Activated B cell treated with CpG ODN at 0.5 μM for 24 hours (primary cell): ENCODE measurements at places on chromosomes 11 and 22.

- no peak for DNase-seq
These were observed 1.9 kb downstream of the MS4A10 start for GRCh38 chr11:60786811-60787567.

DNA sequence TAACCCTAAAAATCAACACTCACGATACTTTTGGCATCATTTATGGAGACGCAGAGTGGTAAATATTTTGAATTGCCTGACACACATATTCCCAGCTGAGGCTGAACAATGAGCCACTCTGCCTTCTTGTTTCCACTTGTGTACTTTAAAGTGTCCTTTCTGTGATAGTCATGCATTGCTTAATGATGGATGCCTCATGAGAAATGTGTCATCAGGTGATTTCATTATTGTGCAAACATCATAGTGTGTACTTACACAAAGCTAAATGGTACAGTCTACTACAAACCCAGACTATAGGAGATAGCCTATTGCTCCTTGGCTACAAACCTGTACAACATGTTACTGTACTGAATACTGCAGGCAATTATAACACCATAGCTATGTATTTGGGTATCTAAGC lies 44.2 kb downstream of the MRE11 start:
- DNase-seq = no peak

GRCh38 chr11:43578346-43579170 lies 102.0 kb upstream of the HSD17B12 start:
- no peak for DNase-seq

- no peak for DNase-seq
These were observed 15.9 kb downstream of the KCNQ1 start for GRCh38 chr11:2460540-2461252.

GRCh38 chr22:25970999-25971811 lies 198.1 kb upstream of the SEZ6L start:
- no peak for DNase-seq

GRCh38 chr22:31083923-31084810 lies 3.0 kb downstream of the SMTN start:
- DNase-seq = no peak

DNA sequence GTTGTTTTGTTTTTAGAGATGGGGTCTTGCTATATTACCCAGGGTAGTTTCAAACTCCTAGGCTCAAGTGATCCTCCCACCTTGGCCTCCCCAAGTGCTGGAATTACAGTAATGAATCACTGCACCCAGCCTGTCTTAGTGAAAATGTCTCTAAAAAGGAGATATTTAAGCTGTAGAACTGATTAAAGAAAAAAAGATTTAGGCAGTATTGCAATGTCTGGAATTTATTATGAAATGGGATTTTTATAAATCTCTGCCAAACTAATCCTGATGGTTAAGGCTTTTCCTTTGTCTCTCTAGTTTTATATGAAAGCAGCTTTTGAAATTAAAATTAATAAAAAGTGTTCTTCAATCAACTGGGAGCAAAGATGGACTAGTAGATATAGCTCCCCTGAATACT lies 2.1 kb downstream of the PLAAT3 start:
- DNase-seq = no peak

GRCh38 chr11:35116245-35116644 lies 22.7 kb upstream of the CD44 start:
- DNase-seq = no peak

GRCh38 chr22:36391638-36392037 lies 3.9 kb upstream of the MYH9 start:
- DNase-seq = no peak

- DNase-seq = no peak
These were observed 12.2 kb upstream of the NNMT start for GRCh38 chr11:114284021-114284420.

GRCh38 chr11:60098508-60098907 lies 10.0 kb downstream of the MS4A2 start:
- no peak for DNase-seq

- DNase-seq = no peak
These were observed 75.6 kb upstream of the HEPHL1 start for GRCh38 chr11:93945596-93945995.

DNA sequence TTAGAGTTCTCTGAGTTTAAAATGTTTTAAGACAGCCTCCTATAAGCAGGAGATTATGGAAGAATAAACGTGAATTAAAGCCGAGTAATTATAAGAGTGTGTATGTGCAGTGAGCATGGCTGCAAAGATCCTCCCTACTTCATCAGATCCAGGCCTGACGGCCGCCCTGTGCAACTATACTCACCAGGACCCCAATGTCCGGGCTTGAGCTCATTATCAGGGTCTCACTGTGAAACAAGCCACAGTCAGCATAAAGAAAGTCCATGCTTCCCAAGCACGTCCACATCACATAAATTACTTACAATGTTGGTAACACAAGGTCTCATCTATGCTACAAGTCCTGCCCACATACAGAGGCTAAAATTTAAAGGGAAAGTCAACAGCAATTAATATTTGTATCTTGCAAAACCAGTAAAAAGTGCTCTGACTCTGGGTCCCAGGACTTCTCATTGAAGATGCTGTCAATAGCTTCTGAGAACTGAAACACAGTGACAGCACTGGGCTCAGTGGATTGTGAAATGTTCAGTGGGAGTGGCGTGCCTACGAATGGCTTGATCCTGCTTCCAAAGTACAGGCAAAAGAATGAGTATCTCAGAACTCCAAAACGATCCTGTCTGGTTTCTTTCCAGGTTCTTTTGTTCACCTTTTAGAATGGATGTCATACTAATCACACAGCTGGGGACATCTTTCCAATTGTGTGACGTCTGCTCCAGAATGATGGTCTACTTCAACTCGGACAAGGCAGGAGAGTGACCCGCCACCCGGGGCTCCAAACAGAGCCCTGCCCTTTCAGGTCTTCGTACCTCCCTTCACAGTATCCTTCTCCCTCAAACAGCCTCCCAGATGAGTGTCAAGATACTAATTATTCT lies 72.1 kb upstream of the ARFGAP3 start:
- no peak for DNase-seq

- DNase-seq = no peak
These were observed 12.2 kb downstream of the SMTN start for GRCh38 chr22:31093086-31093850.

DNA sequence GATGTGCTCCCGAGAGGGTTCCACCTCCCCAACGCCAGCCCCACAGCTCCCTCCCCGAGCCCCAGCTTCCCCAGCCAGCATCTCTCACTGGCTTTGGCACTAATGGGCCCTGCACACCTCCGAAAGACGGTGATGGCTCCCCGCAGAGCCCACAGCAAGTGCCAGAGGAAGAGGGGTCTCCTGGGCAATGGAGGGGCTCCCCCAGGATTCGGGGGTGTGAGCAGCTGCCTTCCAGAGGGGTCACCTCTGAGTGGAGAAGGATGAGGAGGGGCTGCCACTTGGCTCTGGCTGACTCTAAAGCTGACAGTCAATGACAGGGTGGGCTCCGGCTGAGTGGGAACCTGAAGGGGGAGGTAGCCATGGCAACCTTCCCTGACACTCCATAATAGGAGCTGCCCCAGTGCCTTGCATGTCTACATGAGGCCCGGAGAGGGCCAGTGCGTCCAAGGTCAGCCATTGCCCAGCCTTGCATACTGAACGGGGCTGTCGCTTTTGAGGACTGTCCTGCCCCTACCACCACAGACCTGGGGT lies 98.6 kb upstream of the SYT13 start:
- no peak for DNase-seq

GRCh38 chr11:33542921-33543320 lies 157.7 kb downstream of the C11orf91 start:
- peak; percentile 20 for DNase-seq

- no peak for DNase-seq
These were observed 527 bp upstream of the MRPL48 start for GRCh38 chr11:73787051-73787642.

DNA sequence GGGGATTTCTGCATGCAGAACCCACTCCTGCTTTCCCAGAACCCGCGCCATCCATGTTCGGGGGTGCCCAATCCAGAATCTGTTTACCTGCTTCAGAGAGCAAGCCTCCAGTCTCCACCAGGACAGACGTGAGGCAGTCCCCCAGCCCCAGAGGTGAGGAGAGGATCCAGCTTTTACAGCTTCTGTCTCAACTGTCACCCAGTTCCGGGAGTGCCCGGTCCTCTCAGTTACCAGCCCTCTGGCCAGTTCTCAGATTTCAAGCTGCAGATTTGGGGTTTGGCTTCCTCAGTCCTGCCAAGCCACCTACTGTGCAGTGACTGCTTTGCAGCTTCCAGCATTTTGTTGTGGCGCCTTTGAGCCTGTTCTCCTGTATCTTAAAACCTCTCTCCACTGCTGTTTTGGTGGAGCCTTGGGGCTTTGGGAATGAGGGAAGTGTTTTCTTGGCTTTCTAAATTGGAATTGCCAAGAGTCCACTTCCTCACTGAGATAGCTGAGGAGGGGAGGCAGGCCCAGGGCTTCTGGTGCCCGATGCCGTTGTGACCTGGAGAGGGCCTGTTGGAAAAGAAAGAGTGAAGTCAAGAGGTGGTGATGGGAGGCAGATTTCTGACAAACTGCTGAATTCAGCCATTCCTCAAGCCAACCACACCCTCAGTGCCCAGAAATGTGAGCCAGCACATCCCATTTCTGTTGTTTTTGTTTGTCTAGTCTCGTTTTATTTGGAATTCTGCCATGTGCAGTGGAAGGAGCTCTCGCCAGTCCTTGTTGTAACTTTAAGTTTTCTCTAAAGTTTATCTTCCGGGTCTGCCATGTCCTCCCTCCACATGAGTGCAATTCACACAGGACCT lies 513.4 kb downstream of the TBC1D22A start:
- no peak for DNase-seq

- DNase-seq = no peak
These were observed 20.8 kb downstream of the P2RX3 start for GRCh38 chr11:57358991-57359390.

DNA sequence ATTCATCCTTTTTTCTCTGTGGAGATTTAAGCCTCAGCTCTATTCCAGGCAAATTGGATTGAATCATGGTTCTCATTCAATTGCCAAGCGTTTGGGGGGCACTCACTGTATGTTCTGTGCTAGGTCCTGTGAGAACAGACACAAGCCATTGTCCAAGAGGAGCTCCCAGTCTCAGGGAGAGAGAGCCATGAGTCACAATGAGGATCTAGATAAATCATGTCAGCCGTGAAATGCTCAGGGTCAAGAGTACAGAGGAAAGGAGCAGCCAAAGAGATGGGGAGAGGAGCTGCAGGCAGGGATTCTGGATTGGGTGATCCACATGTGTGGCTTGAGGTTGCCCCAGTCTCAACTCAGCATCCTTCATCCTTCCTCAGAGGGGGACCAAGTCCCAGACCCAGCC lies 93.6 kb downstream of the FEZ1 start:
- DNase-seq = no peak

DNA sequence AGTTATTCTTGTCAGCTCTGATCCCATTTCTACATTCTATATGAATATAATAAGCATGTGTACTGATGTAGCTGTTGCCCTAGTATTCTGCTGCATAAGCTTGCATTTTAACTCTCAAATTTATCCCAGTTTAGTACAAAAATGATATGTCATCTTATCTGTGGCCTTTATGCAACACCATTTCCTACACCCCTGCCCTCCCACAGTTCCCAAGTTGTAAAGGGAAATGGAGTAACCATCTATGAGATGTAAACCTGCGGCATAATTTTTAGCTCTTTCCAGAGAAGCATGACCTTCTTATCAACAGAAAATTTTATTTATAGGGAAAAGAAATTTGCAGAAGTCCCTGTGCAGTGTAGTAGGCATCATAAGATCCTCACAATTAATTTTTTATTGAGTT lies 18.9 kb upstream of the CARD18 start:
- DNase-seq = no peak

DNA sequence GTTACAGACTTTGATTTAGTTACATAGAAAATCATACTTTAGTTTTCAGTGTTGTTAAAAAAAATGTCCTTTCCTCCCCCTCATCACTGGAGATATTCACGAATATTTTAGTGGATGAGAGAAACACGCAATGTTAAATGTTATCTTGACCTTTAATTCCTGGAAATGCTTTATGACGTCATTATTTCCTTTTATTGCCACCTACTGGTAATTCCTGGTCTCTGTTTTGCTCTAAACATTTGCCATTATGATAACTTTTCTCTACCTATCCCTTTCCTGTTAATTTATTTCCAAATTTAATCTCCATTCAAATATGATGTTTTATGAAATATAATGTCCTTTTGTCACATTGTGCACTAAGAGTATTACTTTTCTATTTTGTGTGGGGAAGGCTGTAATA lies 770.6 kb downstream of the FAM181B start:
- no peak for DNase-seq

DNA sequence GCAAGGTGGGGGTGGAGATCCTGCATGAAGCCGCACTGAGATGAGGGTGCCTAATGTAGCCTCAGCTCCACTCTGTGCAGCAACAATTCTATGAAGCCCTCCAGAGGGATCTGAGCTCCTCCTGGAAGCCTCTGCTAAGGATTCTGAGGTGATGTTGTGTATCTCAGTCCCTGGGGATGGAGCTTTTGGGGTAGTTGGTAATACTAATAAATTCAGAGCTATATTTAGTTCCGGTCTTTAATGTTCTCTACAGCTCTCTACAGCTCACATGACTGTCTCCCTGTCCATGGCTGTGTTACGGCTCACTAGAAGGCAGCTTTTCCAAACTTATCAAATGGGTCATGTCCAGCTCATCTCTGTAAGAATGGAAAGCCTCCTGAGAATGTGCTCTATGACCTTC lies 93.4 kb downstream of the ISX start:
- no peak for DNase-seq

DNA sequence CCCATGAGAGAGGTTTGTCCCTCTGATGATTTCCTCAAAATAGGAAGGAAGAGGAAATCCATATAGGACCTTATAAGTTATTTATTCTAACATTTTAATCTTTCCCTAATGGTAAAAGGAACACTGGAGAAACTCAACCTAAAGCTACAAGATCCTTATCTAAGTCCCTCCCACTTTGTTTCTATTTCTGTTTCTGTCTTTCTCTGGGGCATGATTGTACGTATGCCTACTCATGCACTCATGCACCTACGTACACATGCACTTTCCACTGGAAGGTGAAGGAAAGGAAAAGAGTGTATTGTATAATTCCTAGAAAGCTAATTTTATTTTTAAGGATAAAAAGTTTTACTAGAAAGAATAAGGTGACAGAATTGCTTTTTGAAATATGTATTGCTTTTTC lies 125.0 kb downstream of the RAB38 start:
- no peak for DNase-seq

- DNase-seq = peak; percentile 99
These were observed 642 bp upstream of the CDK2AP2 start for GRCh38 chr11:67508486-67509121.

DNA sequence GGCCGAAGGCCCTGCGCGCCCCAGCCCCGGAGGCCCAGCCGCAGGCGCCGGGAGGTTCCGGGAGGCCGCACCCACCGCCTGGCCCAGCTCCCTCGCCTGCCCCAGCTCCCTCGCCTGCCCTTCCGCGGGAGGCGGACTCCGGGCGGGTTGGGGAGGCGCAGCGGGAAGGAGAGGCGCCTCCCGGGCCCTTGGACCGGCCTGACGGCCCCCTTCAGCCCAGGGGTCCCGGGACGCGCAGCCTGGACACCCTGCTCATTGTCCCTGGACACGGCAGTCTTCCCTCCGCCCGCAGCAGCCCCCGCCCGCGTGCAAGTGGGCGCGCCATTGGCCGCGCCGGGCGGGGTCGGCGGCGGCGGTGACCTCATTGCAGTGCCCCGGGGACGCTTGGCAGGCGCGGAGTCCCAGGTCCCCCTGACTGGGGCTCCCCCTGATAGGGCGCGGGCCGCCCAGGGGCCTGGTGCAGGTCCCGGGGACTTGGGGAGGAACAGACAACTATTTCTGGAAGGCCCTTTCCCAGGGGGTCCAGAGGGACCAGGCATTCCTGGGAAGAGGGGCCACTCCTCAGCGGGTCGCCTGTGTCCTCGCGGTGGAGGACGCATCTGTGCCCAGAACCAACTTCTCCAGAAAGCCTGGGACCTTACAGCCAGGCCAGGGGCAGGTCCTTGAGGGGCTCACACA lies 501 bp downstream of the CD151 start:
- peak; percentile 52 for DNase-seq

GRCh38 chr11:87431392-87431791 lies 393.7 kb downstream of the TMEM135 start:
- DNase-seq = no peak
